Upper lobe of right lung (tissue), 1 donor: ENCODE measurements at places on chromosomes 12 and 14.

DNA sequence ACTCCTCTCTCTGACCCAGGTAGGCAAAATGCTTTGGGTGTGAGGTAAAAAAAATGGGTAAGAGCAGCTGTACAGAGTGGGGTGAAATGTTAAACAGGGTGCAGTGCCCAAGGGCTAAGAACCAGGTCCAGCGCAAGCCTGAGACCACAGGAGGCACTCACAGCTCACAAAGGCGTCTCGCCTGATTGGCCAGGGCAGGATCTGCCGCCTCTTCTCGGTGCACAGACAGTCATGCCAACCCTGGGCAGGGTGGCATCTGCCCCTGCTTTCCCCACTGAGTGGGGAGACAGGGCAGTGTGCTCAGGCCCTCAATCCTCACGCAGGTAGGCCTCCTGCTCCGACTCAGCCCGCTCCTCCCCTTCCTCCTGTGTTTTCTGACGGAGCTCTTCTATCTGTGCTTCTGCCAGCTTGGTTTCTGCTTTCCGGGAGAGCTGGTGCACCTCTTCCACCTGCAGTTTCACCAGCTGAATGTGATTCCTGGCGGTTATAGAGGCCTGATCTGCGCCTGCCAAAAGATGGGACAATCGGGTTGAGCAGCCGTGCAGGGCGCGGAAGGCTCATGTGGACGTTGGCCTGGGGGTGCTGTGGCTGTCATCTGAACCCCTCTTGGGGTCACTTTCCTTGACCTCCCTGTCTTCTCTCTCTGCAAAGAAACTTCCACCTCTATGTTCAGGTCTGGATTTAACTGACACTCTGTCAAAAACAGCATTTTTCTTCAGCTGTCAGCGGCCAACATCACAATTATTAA is 4.7 kb downstream of the B3GNT4 start:
- peak; percentile 36 for DNase-seq

GRCh38 chr14:91221270-91221669 is 23.2 kb downstream of the GPR68 start:
- no peak for DNase-seq

GRCh38 chr12:93448796-93449195 is 7.0 kb upstream of the UBE2N start:
- DNase-seq: no peak

DNA sequence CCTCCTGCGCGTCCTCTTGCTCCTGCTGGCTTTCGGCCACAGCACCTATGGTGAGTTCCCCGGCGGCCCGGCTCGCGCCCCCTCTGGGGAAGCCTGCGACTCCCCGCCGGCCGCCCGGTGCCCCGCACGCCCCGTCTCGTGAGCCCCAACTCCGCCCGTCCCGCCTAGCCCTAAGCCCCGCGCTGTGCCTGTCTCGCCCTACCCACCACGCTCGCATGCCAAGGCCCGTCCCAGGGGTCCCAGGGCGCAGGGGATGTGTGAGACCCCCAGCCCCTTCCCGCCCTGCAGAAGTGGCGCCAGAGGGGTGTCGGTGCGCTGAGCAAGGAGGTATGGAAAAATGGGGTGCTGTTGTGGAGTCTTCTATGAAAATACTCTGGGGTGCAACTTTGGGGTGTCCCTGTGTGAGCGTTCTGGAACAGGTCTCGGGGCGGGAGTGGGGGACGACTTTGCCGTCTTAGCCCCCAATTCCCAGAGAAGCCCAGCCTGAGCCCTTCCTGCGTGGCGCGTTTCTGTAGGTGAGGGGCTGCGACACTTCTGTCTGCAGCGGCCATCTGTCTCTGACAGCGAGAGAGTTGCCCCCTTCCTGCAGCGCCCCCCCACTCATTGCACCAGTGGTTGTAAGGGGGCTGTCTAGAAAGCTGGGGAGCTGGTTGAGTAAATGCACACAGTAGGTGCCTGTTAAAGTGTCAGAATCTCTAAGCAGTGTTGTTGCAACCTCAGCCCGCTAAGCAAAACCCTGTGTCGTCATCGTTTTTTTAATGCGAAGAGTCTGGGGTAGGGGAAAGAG is 587 bp downstream of the DLK1 start:
- no peak for DNase-seq

DNA sequence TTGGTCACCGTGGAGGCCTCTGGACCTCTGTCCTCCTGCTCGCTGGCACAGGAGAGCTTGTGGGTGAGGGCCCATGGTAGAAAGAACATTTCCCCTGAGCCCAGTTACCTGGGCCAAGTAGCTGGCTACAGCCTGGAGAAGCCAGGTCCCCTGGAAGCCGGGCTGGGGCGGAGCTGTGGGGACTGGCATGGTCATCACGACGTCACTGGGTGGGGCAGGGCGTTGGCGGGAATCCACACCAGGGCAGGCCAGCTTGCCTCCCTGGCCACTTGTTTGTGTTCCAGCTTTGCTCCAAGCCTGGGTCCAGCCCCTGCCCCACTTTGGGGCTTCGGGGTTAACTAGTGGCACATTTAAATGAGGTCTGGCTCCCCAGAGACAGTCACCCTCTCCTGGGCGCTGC is 35.0 kb upstream of the SLC24A4 start:
- no peak for DNase-seq

- DNase-seq: no peak
These were observed 49.4 kb downstream of the NOVA1 start for GRCh38 chr14:26548406-26548805.

GRCh38 chr14:36944307-36945010 is 227.9 kb downstream of the SLC25A21 start:
- DNase-seq: no peak

DNA sequence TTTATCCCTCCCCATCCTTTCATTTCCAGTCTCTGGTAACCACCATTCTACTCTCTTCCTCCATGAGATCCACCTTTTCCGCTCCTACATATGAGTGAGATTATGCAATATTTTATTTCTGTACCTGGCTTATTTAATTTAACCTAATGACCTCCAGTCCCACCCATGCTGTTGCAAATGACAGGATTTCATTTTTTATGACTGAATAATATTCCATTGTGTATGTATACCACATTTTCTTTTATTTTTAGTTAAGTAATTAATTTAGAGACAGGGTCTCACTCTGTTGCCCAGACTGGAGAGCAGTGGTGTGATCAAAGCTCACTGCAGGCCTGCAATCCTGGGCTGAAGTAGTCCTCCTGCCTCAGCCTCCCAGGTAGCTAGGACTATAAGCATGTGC is 2.6 kb downstream of the LRRK2 start:
- DNase-seq: no peak

DNA sequence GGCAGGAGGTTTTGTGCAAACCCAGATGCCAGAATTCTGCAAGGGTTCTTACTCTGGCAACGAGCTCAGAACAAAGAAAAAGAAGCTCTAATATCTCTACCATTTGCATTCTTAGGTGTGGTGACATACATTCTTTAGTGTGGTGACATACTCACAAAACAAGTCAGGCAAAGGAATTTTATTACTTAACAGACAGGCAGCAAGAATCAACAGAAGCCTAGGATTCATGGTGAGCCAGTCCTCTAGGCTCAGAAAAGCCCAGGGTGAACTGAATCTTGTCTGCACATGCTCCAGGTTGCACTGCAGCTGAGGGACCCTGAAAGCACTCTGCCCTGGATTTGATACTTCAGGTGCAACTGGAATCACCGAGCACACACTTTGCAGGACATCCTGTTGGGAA is 122.4 kb upstream of the PTPRQ start:
- DNase-seq: no peak

GRCh38 chr14:88209273-88209672 is 113.8 kb downstream of the KCNK10 start:
- DNase-seq: no peak

DNA sequence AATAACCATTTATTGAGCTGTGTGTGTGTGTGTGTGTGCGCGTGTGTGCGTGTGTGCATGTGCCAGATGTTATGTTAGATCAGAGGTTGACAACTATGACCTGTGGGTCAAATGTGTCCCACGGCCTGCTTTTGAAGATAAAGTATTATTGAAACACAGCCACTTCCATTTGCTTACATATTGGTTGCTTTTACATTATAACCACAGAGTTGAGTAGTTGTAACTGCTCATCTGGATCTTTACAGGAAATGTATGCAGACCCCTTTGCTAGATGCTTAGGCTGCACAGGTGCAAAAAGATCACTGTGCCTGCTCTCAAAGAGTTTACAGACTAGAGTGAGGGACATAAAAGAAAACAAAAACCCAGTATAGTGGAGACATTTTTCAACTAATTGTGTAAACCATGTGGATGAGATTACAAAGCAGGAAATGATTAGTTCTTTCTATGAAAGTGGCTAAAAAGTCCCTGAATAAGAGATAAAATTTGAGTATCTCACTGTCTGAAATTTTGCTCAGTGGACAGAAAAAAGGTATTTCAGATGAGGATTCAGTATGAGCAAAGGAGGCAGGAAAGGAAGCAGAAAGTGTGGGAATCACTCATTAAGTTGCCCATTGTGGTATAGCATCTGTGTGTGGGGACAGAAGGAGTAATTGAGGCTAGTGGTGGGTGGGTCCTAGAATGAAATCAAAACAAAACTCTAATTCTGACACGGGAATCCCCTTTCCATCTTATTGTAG is 188.4 kb downstream of the PAH start:
- no peak for DNase-seq

DNA sequence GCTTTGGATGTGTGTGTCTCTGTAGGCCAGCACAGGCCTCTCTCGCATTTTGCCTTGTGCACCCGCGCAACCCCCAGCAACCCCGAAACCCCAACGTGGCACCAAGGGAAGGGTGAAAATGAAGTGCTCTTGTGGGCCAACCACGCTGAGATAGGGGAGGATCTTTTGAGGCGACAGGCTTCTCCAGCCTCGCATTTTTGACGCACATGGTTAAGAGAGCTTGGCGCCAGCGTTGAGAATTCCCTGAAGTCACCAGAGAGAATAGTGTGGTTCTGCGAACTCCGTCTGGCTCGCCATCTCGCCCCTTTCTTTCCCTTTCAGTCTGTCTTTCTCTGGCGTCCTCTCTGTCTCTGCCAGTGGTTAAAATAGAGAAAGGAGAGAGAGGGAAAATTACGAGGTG is 1.9 kb upstream of the TBX3 start:
- no peak for DNase-seq

DNA sequence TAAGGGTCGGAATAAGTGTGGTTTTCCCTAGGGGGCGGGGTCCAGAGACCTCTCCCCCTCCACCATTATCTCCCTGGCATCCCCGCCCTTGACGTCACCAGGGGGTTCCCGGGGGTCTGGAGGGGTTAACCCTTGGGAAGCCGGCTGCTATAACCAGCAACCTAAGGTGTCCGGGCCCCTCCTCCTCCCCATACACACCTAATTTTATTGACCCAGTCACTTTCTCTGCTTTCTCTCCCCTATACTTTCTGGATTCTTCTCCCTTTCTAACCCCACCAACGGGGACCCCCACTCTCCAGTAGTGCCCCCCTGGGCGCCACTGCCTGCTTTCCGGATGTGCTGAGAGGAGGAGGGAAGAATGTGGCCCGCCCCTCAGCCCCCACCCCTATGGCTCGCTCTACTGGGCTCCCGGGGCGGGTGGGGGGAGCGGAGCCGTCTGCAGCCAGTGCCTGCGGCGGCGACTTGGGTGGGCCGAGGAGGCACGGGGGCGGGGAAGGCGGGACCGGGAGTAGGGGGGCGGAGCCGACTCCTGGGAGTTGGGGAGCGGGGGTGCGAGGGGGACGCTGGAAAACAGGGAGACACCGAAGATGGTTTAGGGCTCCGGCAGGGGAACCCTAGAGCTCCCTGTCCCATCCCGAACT is 1.8 kb downstream of the GLI1 start:
- peak; percentile 71 for DNase-seq

GRCh38 chr14:87000081-87000480 is 992.9 kb downstream of the GALC start:
- no peak for DNase-seq
